ENCODE measurements at places on chromosomes 6 and 20.

GRCh38 chr20:8133310-8133768, 1.3 kb downstream of the PLCB1 start:
- no peak for DNase-seq

- no peak for DNase-seq
Observed at GRCh38 chr6:41634657-41635056, 3.6 kb upstream of the MDFI start.

- no peak for DNase-seq
Observed at GRCh38 chr6:88872962-88873361, 90.5 kb downstream of the RNGTT start.

- DNase-seq: no peak
Observed at GRCh38 chr20:57091748-57092111, 174.7 kb downstream of the BMP7 start.

DNA sequence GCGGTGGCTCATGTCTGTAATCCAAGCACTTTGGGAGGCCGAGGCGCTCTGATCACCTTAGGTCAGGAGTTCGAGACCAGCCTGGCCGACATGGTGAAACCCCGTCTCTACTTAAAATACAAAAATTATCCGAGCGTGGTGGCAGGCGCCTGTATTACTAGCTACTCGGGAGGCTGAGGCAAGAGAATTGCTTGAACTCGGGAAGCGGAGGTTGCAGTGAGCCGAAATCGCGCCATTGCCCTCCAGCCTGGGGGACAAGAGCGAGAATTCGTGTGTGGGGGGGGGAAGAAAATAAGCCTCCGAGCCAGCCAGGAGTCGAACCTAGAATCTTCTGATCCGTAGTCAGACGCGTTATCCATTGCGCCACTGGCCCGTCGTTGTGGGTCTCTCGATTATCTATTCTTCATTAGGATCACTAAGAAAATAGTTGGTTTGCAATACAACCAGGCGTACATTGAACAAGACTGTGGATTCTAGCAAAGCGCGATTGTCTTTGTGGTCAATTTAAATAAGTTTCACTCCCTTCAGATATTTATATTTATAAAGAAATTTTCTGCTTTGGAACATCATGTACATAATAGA, 33.9 kb upstream of the PRSS16 start:
- DNase-seq: no peak

GRCh38 chr6:155303361-155303870, 10.9 kb downstream of the TFB1M start:
- DNase-seq: no peak

DNA sequence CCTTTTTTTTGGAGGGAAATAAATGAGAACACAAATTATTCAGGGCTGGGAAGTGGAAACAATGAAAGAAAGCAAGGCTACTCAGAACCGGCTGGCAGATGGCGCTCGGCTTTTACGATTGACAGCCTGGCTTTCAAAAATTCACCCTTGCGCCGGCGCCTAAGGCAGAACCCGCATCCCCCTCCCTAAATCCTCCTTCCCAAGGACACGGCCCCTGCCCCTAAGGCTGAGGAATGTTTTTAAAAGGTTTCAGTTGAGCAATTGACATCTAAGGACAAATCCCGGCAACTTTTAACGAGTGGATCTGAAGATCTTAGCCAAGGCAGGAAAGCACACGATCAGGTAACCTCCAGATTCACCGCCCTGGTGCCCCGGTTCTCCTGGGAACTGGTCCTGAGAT, 16.3 kb downstream of the GNAS start:
- DNase-seq: no peak

DNA sequence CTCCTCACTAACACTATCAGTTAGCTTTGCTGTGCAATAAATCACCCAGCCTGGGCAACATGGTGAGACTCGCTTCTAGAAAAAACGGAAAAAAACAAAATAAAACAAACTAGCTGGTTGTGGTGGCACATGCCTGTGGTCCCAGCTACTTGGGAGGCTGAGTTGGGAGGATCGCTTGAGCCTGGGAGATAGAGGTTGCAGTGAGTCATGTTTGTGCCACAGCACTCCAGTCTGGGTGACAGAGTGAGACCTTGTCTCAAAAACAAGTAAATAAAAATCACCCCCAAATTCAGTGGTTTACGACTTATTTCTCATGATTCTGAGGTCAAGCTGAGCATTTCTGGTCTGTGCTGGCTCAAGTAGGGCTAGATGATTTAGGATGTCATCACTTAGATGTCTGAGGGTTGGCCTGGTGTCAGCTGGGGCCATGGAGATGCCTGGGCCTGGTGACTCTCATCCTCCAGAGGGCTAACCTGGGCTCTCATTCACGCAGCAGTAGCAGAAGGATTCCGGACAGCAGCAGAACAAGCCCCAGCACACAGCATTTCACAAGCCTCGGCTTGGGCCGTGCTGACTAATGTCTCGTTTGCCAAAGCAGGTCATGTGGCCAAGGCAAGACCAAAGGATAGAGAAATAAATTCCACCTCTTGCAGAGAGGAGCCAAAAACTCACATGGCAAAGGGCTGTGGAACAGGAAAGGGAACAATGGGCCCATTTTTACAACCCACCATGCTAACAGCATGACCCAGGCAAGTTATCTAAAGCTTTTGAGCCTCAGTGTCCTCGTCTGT, 32.5 kb downstream of the MGME1 start:
- no peak for DNase-seq

DNA sequence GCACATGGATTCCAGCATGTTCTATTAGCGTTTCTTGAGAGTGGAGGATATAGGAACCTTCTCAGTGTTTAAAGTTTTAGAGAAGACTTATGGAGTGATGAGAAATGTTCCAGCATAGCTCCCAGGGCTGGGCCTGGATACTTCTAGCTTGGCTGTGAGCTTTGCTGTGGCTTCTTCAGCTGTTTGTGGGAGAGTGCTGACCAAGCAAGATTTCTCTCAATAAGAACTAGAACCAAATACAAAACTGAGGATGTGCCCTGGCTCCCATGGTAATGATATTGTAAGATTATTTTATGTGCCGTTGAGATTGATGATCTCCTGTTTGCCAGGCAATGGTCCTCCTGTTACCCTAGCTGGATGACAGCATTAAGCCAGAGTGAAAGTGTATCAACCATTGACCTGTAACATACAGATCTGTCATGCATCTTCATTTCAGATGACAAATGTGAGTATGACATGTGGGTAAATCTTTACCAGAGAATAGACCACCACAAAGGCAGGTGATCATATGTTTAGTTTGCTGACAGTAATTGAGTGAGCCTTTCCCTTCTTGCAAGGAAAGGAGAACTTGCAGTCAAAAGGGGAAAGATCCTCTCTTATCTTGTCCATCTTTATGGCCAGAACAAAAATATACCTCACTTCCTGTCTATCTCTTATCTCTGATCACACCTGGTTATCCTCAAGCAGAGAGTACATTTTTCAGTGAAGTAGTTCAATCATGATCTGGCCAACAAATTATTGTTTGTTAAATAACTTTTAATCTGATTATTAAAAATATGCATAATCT, 180.1 kb downstream of the SLC24A3 start:
- no peak for DNase-seq

DNA sequence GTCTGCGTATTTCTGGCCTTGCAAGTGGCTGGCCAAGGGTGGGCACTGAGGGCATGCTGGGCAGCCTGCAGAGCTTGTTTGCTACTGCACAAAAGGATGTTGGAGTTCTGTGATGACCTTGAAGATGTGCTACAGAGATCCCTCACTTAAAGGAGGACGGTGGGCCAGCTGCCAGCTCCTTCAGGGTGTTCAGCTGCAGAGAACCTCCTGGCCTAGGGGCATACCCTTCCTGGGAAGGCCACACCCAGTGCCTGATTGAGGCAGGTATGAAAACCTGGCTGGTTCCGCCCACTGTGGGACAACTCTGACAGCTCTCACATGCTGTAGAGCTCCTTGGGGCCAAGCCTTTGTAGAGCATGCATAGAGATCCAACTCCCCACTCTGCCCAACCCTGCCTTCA, 3.0 kb upstream of the KCNK17 start:
- DNase-seq: no peak

DNA sequence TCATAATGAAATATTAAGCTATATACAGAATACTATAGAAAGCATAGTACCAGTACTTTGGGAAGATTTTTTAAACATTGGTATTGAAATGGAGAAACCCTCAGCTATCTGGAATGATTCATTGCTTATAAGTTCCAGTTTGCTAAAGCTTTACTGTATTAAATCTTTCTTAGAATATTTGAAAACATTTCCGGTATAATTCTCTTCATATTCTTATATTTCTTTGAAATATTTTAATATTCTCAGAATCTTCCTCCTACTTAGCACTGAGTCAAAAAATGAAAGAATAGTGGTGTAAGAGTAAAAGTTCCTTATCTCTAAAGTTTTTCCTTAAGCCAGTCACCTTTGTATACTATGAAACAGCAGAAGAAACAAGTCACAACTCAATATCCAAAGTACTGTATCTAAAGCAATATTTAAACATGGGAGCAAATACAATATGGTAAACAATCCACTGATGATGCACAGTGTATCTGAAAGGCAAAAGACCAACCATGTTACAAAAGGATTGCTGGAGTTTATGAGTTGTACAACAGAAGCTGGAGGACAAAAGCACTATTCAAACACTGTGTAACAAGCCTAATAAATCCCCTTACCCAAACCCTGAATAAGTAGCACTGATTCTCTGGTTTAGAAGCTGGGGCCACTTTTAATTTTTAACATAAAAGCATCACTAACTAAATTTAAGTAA, 102.1 kb downstream of the PRDM1 start:
- DNase-seq: no peak

- no peak for DNase-seq
Observed at GRCh38 chr6:162385980-162386379, 341.6 kb downstream of the PRKN start.

DNA sequence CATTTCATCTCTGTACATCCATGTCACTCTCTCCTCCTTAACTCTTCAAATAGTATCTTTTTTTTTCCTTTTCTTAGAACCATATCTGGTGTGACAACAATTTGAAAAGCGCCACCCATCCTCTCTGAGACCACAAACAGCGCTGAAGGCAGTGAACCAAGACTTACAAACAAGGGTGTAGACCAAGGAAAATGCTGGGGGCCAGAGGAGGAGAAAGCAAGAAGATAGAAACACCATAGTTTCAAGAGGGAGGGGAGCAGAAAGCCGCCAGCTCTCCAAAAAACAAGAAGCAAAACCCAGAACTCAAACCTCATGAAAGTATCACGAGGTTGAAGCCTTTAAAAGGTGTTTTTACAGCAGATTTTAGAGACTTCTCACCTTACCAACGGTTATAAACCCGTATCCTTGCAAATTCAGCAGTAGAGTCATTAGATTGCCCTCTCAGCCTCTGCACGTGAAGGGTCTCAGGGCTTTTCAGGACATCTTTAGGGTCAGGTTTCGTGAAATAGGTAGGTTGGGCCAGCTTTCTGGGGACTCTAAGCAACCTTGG, 13.3 kb upstream of the RIPOR2 start:
- no peak for DNase-seq

DNA sequence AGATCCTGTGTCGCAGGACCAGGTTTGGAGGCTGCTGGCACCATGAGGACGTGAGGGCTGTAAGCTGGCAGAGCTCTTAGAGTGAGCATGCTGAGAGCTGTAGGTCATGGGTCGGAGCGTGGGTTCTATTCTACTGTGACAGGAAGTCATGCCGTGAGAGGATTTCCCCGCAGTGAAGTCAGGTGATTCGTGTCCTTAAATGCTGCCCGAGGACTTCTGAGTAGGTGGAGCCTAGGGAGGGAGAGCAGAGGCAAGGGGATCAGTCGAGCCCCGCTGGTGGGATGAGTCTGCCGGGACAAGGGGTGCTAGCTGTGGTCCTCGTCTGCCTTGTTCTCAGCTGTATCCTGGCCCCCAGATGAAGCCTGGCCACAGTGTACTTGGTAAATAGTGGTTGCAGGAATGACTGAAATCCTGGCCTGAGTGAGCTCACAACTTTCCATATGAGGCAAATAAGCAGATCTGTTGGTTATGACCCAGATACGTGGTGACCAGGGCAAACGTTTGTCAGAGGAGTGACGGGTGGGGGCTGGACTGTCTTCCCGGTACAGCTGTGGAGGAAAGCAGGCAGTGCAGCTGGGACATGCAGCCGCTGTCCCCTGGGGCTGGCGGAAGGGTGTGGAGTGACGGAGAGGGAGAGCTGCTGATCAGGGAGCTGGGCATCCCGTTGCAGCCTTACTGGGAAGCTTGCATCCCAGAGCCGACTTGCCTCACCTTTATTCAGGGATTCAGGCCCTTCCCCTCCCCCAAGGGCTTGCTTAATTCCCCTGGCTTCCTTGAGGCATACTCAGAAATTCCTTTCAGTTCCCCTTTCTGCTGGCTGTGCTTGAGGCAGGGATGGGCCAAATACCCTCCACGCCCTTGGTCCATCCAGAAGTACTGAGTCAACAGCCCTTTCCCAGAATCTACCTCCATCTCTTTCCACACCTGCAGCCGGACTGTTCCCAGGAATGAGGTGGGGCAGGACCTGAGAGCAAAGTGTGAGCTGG, 250.9 kb upstream of the RREB1 start:
- DNase-seq: peak; percentile 24

GRCh38 chr6:37624606-37625574, 72.8 kb downstream of the MDGA1 start:
- no peak for DNase-seq

GRCh38 chr20:60629206-60629605, 622.9 kb upstream of the CDH4 start:
- DNase-seq: no peak

DNA sequence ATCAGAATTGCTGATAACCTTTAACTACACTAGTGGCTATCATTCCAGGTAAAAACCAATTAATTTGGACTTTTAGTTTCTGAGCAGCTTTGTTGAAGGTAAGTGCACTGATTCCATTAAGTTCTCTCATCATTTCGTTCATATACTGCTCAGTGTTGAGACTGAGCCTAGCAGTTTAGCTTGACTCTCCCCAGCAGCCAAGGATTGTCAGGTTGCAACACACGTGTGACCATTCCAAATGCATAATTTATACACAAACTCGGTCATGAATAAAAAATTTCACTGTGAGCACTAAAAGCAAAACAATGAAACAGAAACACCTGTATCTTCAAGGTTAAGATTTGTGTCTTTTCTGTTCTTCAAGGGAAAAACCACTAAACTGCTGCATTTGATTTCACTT, 8.9 kb downstream of the FERMT1 start:
- DNase-seq: no peak

DNA sequence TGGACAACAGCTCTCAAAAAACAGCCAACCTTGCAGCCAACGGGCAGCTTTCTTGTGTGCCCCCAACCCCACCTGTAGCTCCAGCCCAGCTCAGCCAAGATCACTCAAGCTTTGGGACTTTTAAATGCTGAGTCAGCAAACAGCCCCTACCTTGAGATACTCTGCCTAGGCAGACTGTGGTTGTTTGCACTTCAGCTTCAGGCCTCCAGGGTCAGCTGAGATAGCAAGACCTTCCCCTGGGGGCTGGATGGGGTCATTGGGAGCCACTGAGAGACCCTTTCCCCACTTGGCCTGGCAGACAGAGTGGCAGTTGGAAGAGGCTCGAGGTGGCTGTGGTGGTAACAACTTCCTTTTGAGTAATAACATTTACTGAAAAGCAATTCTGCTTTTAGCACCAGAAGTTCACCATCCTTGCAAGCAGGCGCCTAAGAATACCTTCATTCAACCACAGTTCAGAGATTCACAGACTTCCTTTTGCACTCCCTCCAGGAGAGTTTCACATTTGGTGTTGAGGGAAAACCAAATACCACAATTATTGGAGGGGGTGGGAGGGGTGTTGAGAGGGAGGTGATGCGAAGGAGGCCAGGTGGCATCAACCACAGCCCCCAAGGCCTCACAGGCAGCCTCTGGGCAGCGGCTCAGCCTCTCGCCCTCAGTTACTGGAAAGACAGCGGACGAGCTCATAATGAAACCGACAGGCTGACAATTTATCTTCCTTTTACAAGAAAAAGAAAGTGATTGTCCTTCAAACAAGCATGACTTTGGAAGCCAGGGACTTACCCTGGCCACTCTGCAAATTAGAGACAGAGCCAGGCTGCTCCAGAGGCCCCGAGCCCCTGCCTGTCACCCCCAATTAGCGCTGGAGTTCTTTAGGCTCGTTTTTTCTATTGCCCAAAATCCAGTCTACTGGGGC, 148.1 kb downstream of the CEBPB start:
- peak; percentile 73 for DNase-seq
